ENCODE measurements at places on chromosomes 11 and 22.

DNA sequence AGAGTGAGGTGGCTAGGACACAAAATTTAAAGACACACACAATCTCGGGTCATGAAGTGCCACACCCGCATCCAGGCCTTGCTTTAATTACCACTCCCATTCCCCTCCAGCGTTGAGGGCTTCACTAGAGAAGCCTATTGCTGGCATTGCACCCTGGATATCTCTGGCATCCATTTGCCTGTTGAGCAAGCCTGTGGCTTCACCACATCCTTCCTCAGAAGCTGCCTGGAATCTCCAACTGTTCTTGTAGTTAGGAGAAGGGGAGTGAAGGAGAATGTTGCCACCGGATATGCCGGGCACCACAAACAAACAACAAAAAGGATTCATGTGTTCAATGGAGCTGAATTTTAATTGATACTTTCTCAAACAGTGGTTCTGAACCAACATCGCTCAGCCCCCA is 34.4 kb upstream of the RCN1 start:
- peak; percentile 84 for DNase-seq

DNA sequence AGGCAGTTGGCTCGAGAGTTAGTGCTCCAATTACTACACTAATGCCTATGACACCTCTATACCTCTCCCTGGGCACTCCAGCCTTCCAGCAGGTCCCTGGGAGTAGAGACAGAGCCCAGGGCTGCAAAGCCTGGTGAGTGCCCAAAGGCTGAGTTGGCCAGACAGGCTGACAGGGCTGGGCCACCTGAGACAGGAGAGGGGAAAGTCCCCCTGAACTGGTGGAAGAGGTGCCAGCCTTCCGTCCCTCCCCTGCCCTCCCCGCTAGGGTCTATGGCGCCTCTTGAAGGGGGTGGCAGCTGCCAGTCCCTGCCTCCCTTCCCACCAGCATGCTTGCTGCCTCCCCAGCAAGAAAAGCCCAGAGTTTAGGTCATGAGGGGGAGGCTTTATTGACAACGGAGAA is 3.0 kb downstream of the KCNJ11 start:
- DNase-seq: no peak

- DNase-seq: no peak
Measured at GRCh38 chr22:33467620-33468095, 409.5 kb upstream of the SYN3 start.

GRCh38 chr11:76756341-76756741 is 26.8 kb upstream of the TSKU start:
- no peak for DNase-seq

GRCh38 chr11:74100735-74101134 is 70.1 kb downstream of the C2CD3 start:
- no peak for DNase-seq

DNA sequence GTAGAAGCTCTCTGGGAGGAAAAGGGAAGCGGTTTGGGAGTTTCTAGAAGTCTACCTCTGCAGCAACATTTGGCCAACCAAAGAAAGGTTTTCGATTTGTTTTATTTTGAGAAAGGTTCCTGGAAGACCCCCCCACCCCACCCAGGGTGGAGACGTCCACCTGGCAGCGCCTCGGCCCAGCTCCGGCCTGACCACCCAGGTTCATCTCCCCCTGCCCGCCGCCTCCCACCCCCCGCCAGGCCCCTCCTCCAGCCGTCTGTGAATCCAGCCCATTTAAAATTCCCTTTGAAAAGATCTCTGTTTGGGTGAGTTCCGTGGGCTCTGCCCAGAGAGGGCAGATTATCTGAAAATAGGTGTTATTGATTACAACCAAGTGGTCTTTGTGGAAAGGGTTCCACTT is 43.3 kb downstream of the KCNJ1 start:
- no peak for DNase-seq
